ENCODE measurements at places on chromosomes 6 and 20.

- peak; percentile 80 for DNase-seq
Measured at GRCh38 chr6:6686748-6687601, 98.5 kb downstream of the LY86 start.

GRCh38 chr6:134657751-134658527, 292.0 kb downstream of the ALDH8A1 start:
- DNase-seq, result no peak

DNA sequence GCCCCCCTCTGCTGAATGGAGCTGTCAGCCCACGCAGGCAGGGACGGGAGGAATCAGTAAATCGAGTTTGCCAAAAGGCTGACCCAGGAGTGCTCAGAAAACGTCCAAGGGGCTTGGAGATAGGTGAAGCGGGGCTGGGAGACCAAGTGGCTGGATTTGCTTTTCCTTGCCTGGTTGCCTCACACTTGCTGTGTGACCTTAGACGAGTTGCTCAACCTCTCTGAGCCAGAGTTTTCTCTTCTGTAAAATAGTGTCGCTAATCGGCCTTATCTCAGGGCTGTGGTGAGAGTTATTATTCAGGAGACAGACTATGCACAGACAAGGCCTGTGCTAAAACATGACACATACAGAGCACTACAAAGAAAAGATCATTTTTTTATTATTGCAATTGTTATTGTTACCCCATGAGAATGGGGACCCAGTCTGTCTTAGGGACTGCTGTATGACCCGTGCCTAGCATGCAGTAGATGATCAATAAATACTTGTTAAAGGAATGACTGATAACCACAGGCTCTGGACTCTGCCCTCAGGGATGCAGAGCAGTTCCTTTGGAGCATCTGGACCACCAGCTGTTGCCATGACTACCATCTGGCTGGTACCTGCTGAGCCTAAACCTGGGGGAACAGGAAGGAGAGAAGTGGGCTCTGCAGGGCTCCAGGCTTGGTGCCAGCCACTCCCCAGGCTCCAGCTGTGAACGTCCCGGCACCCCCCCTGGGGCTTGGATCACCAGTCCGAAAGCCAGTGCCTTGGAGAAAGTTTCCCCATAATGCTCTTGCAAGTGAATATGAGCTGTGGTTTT, 901 bp downstream of the KCNK15 start:
- DNase-seq, result no peak

DNA sequence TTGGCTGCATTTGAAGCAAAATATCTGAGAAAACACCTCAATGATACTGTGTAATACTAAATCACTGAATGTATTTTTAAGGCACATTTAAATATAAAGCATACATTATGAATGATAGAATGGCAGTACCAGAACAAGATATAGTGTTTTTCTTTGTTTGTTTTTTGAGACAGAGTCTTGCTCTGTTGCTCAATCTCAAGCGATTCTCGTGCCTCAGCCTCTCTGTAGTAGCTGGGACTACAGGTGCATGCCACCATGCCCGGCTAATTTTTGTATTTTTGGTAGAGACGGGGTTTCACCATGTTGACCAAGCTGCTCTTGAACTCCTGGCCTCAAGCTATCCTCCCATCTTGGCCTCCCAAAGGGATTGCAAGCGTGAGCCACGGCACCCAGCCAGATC, 2.3 kb upstream of the BICRAL start:
- no peak for DNase-seq

DNA sequence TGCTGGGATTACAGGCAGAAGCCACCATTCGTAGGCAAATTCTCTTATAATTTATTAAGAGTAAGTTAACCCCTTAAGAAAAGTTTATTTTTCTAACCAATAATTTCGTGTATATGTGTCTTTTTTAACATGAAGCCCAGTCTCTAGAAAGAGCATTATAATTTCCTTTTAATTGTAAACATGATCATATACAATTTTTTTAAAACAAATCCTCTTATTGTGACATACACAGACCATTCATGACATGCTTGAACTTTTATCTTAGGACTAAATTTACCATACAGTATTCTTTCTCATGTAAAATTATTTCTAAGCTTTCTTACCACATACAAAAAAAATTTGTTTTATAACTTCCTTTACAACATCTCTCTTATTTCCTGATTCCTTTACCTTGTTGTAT, 6.7 kb downstream of the ACOT13 start:
- no peak for DNase-seq

- DNase-seq, result no peak
Measured at GRCh38 chr6:142947714-142948480, 2.9 kb upstream of the HIVEP2 start.
